ENCODE measurements at places on chromosomes 6 and 20. TPM values are rescaled to one million over a fixed set of nuclear protein-coding genes. Genes with fewer than 3 reads are reported as not detected.

DNA sequence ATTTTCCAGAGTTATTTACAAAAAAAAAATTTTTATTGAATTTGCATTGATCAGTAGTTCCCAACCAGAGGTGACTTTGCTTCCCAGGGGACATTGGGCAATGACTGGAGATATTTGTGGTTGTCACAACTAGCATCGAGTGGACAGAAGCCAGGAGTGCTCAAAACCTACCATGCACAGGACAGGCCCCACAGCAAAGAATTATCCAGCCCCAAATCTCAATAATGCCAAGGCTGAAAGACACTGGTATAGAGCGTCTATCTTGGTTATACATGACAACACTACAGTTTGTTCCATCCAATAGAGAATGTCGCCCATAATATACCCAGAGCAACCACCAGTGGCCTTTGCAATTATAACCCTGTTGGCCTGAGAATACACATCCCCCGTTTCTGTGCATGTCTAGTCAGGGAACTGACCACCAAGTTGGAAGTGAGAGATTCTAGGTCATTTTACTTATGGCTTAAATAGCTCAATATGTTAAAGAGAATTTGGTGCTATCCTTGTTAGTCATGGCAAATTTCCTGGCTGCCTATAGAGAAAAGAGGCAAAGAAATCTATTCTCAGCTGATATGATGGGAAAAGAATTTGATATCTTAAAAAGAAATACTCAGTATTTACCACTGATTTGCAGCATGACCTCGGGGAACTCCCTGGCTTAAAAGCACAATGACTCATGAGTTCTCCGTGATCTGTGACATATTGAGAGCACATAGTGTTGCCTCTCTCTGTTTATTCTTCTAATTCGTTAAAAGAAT is 76.0 kb upstream of the ADTRP start:
- DNase-seq: peak; percentile 43

FAM110A gene
- total RNA-seq: 5.0 TPM

IRF4 gene
- 6.2 TPM for total RNA-seq

ANGPT4 gene
- 0.10 TPM for total RNA-seq

C6orf132 gene
- total RNA-seq: 14.5 TPM

DNA sequence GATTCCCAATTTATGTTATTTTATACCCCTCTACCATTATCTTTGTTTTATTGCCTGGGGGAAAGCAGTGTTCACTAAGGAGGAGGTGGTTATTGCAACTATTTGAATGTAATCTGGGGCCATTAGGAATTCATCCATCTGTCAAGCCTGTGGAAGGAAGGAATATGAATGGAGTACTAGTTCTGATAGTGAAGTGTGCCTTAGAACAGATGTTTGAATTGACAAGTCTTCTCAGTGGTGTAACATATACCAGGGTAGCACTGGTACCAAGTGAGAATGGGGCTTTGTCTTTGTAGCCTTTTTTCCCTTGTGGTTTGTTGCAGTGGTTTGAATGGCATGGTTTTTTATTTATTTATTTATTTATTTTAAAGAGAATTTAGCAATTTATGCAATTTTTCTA is 27.9 kb upstream of the HDAC2 start:
- DNase-seq: no peak

DNA sequence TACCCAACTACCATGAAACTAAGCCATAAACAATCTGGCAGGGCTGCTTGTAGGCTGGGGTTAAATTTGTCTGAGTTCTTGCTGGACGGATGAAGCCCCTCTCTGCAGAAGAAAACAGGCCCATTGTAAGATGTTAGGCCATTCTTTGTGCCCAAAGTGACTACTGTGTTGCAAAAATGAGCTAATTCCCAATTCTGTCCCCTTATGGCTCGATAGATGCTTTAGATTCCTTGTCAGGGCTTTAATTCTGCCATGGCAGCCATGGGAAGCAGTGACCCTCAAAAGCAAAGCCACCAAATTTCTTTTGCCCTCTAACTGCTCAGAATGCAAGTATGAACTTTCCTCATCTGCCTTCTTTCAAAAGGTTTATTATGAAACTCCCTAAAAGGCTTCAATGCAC is 45.2 kb downstream of the LAMA4 start:
- DNase-seq: no peak

DNA sequence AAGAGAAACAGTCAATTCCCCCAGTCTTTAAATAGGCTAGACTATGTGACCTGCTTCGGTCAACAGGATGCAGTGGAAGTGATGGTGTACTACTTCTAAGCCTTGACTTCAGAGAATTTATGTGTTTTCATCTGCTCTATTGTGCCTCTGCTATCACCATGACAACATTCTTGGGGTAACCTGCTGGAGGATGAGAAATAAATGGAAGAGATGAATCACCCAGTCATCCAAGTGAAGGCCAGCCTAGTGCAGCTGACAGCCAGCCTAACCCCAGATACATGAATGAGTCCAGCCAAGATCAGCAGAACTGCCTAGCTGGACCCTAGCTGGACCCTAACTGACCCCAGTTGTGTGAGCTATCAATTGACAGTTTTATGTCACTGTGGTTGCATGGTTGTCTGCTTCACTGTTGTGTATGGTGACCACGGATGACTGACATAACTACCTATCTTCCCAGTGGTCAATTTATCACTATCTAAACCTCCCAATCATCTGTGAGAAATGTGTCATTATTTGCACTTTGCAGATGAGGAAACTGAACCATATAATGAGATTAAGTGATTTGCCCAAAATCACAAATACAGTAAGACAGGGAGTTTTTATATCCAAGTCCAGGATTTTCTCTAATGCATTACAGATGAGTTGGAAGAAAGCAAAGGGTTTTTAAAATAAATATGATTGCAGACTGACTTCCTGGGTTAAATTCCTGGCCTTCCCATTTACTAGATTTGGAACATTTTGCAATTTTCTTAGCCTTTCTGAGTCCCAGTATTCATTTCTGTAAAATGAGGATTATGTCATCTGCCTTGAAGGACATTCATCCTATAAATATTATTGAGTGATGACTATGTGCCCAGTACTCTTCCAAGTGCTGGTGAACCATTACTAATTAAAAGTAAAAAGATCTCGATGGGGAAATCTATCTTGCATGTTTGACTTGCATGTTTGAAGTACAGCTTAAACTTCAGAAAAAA is 136.4 kb upstream of the PLCB4 start:
- peak; percentile 83 for DNase-seq

Data from skin of body (tissue), 3 donors.